ENCODE measurements at places on chromosomes 2 and 18.
A peak's percentile ranks its signal among the peaks of the same experiment; 100 is the strongest.

DNA sequence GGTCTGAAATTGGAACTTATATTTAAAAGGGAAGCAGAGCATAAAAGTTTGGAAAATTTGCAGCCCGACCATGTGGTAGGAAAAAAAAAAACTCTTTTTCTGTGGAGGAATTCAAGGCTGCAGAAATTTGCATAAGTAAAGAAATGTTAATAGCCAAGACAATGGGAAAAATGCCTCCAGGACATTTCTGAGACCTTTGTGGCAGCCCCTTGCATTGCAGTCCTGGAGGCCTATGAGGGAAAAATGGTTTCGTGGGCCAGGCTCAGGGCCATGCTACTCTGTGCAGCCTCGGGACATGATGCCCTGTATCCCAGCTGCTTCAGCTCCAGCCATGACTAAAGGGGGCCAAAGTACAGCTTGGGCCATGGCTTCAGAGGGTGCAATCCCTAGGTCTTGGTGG is 71.9 kb upstream of the SLC16A14 start:
- DNase-seq = no peak

- no peak for DNase-seq
These were observed 1223.1 kb upstream of the ZEB2 start for GRCh38 chr2:145743011-145743410.

- no peak for DNase-seq
These were observed 102.6 kb downstream of the POLR1A start for GRCh38 chr2:86003104-86003503.

GRCh38 chr2:151796774-151797173 is 31.4 kb downstream of the ARL5A start:
- no peak for DNase-seq

DNA sequence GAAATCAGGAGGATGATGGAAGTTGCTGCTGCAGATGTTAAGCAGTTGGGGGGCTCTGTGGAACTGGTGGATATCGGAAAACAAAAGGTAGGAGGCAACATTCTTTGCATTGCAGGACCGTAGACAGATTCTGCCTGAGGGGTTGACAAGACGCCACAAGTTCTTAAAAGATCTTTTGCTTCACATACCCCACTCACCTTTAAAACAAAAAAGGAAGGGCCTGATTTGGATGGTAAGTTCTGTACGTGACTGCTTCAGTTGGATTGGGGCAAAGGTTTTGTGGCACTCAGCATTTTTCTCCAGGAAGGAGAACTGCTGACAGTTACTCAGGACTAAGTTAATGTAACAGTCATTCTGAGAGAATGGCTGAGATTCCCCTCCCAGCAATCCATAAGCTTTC is 5.2 kb downstream of the CNDP2 start:
- no peak for DNase-seq

GRCh38 chr18:50933684-50934083 is 34.2 kb upstream of the ELAC1 start:
- DNase-seq = no peak

DNA sequence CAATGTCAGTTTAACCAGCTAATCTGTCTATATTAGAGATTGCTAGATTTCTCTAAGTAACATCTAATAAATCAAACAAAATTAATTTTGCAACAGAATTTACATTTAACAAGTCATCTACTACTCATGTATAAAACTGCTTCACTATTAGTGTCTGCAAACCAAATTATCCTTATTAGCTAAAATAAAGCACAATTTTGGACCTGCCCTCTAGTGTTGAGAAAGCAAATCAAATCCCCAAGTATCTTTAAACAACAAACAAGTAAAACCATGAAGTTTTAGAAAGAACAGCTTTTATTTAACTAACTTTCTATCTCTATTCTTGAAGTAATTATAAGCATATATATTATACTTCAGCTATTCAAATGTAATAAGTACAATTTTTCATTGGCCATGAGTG is 113.1 kb upstream of the SP3 start:
- no peak for DNase-seq

- DNase-seq = no peak
These were observed 102.7 kb upstream of the PTPRM start for GRCh38 chr18:7464245-7464966.

DNA sequence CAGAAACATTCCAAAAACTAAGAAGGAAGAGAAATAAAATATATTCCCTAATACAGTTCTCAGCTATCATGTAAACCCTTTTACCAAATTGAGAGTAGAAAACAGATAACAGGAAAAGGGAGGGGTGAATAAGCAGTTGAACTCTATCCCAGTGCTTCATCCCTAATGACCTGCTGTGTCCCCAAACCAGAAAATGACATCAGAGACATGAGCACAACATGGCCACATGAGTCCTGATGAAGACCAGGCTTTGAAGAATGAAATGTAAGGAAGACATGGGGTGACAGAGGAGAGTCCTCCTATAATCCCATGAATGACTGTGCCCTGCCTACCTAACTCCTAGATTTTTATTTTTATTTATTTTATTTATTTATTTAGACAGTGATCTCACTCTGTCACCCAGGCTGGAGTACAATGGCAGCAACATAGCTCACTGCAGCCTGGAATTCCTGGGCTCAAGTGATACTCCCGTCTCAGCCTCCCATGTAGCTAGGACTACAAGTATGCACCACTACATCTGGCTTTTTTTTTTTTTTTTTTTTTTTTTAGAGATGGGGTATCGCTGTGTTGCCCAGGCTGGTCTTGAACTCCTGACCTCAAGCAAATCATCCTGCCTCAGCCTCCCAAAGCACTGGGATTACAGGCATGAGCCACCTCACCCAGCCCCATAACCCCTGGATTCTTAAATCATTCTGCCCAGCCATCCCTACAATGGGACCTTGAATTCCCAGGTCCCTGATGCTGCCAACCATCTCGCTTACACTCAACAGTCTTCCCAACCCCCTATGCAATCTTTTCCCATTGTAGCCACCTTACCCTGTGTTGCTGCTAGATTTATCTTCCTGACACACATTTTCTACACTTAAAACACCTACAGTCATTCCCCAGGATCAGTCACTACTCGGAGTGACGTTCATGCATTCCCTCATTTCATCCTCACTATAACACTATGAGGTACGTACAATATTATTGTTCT is 64.5 kb downstream of the ANKRD44 start:
- DNase-seq = no peak

DNA sequence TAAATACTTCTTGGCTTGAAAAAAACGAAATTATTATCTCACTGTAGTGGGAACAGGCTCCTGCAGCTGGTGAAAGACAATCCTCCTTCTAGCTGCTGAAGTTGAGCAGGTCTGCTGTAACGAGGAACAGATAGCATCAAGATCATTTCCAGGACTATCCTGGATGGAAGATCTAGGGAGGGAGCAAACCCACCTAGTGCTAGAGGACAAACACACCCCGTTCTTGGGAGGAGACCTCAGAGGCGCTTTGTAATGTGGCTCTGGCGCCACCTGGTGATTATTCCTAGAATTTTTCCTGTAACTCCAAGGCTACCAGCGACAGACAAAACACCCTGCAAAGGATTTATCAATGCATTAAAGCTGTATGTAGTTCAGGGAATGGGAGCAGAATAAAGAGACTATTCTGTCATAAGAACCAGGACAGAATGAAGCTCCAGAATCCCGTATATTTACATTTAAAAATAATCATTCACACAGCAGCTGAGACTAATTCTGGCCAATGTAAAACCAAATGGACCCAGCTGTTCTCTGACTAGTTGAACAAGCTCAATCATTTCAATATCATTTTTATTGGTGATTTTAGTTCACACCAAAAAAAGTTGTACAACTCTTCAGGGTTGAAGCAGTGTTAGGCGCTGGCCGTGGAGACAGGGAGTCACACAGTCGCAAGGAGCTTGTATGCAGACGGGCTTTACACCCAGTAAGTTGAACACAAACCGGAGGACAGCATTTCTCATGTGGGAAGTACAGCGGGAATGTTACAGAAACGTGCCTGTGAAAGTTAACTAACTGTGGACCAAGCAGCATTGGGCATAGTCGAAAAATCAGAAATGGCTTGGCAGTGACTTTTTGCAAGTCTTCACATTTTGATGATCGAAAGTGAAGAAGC is 290.3 kb downstream of the TRIB2 start:
- peak; percentile 46 for DNase-seq

- DNase-seq = no peak
These were observed 139.7 kb downstream of the LRP2 start for GRCh38 chr2:169222665-169223064.

DNA sequence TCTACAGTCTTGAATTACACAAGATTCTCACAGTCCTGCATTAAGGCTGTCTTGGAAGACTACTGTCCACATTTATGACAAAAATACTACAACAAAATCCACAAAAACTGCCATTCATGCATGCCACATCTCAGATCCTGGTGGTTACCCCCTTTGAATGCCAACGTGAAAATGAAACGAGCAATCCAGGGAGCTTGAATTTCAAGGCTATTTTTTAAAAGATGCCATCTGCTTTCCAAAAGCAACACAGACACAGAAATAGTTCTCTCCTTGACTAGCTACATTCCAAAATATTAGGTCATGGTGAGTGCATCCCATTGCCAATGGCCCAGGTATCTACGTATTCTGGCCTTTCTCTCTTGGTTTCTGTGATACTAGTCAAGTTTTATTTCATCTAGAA is 36.3 kb downstream of the IRS1 start:
- DNase-seq = no peak

GRCh38 chr18:26405190-26405801 is 143.1 kb downstream of the KCTD1 start:
- no peak for DNase-seq

DNA sequence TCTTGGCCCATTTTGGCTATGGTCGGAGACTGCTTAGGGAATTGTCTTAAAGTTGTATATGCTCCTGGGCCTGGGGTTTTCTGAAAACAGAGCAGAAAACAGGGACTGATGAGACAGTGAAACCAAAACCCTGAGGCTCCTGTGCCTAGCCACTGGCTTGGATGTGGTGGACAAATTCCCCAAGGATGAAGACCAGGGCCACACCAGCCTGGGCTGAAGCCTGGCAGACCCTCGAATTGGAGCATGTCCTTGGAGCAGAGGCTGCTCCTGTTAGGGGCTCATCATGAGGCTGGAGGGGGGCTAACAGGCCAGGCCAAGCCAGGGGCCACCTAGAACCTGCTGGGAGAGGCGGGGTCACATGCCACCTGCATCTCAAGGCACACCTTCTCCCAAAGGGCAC is 68.1 kb downstream of the STPG4 start:
- no peak for DNase-seq

DNA sequence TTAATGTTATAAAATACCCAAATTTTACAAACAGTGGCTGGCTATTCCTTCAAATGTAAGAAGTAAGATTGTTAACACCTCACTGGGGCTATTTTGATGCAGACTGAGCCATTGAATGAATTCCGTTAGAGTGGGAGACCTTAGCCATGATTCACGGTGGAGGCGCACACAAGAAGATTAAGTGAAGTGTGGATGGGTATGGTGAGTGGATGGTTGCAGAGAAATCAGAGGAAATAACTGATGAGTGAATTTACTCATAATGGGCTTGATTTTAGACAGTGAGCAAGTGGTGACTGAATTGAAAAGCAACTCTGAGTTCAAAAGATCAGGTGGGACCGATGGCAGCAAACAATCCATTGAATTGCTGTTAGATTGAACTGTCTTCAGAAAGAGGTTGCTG is 75.0 kb downstream of the NRP2 start:
- DNase-seq = no peak

- DNase-seq = no peak
These were observed 28.0 kb upstream of the CYP26B1 start for GRCh38 chr2:72175636-72176035.

DNA sequence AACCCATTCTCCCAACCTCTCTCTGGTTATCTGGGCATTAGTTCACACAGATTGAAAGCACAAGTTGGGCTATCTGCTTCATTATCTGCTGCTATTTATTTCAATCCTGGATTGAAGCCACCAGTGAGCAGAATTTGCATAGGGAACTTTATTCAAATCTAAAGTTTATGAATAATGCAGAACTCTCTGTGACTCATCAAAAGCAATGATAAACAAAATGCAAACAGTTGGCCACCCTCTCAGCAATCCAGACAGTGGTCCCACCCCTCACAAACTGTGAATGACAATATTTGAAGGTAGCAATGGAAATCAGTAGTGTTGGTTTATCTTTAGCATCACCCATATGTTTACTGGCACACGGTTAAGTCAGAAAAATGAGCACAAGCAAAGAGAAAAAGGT is 106.8 kb upstream of the TMEM178A start:
- DNase-seq = no peak

DNA sequence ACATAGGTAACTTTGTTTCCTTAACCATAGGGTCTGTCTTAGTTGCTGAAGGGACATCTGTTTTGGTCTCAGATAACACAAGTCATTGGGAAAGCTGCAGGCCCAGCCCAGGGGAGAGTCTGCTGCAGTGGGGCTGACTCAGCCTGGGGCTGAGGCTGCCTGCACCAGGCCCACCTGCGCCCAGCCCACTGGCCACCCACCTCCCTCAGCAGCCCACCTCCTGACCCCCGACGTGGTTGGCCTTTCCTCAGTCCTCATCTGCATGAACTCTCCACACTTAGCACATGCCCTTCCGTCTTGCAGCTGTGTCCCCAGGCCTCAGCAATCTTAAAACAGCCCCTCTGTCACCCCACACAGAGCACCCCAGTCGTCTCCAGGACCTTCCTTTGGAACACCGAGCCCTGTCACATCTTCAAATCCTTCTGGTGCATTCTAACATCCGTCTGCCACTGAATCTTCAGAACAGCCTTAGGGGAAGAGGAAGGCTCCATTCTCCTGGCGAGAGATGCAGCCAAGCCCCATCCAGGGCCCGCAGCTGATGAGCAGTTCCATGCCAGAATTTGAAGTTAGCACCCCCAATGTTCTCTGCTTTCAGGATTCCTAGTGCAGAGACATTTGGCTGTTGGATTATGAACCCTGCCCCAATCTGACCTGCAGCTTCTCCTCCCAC is 231.4 kb downstream of the SEPTIN10 start:
- DNase-seq = no peak

DNA sequence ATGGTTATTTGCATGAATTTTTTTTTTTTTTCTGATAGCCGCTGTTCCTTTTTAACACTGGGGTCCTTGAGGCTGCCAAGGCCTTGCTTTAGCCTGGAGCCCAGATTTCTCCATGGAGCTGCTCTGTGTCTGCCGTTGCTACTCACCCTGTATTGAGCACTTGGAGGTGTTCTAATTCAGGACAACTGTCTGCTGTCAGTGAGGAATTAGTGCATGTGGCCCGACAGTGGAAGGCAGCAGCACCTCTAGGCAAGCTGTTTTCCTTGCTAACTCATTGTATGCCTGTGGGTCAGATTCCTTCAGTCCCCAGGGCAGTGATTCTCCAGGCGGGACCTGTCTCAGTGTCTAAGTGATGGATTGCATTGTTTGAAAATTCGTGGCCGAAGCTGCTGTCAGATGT is 147.7 kb upstream of the DPP10 start:
- DNase-seq = no peak

DNA sequence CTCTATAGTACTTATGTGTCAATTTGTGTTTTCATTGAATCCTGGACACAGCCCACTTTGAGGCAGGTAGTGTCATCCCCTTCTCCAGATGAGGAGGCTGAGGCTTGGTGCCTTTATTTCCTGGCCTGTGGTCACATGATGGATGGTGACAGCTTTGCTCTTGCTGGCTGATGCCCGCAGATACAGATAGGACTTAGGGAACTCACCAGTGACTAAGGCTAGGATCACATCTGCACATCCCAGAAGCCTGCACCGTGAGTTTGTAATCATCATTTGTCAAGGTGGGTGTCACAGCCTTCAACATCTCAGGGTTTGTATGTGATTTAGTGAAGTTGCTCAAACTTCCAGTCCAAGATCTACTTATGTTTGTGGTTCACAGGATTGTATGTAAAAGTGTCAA is 295.1 kb upstream of the RAB12 start:
- no peak for DNase-seq

- DNase-seq = no peak
These were observed 152.4 kb downstream of the MGAT5 start for GRCh38 chr2:134406311-134406710.

GRCh38 chr2:56077359-56077915 is 106.4 kb upstream of the CCDC85A start:
- DNase-seq = no peak

Measured in stimulated activated CD4-positive, alpha-beta T cell treated with anti-CD3 and anti-CD28 coated beads, Interleukin-1b, Interleukin-23, amount 100 ng/mL, for 1 hour (primary cell).